ENCODE measurements at places on chromosomes 2 and 18. TPM values are rescaled to one million over a fixed set of nuclear protein-coding genes. Genes with fewer than 3 reads are reported as not detected.

DNA sequence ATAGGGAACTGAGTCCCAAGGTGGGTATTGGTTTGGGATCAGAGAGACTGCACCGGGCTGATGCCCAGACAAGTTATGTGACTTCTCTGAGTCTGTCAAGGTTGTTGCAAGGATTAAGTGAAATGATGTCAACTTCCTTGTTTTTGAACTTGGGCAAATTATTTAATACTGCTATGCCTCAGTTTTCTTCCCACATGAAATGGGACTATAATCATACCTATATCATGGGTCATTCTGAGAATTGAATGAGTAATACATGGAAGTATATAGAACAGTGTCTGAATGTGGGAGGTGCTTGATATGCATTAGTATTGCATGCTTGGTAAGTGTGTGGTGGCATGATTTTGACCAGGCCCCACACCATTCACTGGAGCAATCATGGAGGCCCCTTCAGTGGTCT lies 99.0 kb downstream of the PRKCE start:
- DNase-seq, result peak; percentile 4

DNA sequence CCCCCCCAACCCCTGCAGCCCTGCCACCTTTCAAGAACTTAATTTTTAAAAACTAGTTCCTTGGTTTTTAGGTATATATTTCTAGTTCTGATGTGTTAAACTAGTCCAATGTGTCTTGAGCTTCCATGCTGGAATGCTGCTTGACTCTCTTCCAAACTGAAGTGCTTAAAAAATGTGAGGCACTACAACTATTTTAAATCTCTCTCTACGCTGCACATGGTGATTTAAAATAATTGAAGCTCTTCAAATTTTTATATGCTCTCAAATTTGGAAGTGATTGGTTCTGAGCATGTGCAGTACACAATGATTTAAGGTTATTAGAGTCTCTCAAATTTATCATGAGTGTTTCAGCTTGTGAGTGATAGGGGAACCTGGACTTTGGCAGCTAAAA lies 192.6 kb upstream of the ZEB2 start:
- no peak for DNase-seq

GRCh38 chr2:127829845-127830246 lies 18.9 kb upstream of the WDR33 start:
- peak; percentile 37 for DNase-seq

- DNase-seq, result no peak
Observed at GRCh38 chr2:174108579-174108978, 139.8 kb downstream of the OLA1 start.

GRCh38 chr18:44286049-44286448 lies 394.6 kb upstream of the SETBP1 start:
- no peak for DNase-seq

- DNase-seq, result peak; percentile 41
Observed at GRCh38 chr18:76490670-76491472, 4.2 kb downstream of the ZNF516 start.

DNA sequence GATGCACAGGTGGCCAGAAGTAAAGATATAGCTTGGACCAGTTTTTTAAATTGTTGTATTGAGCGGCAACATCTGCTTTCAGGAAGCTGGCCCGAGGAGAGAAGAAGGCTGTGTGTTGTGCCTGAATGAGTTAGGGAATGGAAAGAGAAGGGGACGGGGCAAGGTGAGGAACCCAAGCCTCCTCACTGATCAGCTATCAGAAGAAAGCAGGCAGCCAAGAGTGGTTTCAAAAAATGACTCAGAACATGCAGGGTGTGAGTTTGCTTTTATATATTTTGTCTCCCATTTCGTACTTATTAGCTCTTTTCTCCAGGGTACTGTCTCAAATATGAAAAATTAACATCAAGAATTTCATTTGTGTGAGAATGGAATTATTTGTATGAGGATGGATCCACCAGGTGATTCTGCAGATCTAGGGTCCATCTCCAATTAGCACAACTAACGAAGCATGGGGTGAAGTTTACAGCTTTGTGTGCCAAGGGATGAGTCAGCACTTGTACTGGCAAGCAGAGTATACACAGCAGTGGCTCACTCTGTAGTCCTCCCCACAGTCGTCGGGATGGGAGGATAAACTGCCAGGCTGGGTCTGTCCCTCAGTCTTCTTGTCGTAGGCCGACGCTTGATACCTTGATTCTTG lies 175.7 kb downstream of the PIEZO2 start:
- DNase-seq, result peak; percentile 15

PRR30 gene
- not detected for total RNA-seq

BMP10 gene
- not detected for total RNA-seq

ZNF514 gene
- 12.5 TPM for total RNA-seq

STPG4 gene
- total RNA-seq, result under 0.01 TPM

Measured in bronchial epithelial cell (primary cell).